CD14-positive monocyte (primary cell): ENCODE measurements at places on chromosomes 7 and 10.
A peak's percentile ranks its signal among the peaks of the same experiment; 100 is the strongest.

DNA sequence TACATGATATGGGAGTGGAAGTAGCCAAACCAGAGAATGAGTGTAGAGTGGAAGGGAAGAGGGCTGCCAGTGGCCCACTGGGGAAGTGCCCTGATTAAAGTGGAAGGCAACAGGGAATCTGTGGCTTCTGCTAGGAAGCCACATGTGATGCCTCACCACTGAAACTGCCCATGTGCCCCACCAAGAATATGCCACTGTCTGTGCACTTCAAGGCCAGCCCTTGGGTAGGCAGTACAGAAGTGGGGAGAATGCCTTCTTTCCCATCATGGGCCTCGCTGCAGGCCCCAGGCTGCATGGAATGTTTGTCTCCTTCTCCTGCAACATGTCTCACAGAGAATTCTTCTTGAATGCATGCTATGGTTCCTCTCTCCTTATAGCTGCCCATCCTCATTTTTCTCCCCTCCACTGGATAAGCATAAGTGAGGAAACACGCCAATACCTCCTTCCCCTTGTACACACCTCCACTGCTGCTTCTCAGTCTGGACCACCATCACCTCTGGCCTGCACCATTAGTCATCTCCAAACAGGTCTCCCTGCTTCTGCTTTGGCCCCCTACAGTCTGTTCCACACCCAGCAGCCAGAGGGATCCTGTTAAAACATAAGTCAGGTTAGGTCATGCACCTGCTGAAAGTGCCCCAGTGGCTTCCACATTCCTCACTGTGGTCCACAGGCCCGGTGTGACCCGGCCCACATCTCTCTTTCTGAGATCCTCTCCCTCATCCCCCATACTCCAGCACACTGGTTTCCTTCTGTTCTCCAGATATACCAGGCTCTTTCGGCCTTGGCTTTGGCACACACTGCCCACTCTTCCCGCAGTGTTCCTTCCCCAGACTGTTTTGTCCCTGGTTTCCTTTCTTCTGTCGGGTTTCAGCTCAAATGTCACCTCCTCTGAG is 37.1 kb downstream of the SNX10 start:
- DNase-seq: no peak

- DNase-seq: no peak
Observed at GRCh38 chr10:98572594-98572993, 125.9 kb upstream of the HPS1 start.

DNA sequence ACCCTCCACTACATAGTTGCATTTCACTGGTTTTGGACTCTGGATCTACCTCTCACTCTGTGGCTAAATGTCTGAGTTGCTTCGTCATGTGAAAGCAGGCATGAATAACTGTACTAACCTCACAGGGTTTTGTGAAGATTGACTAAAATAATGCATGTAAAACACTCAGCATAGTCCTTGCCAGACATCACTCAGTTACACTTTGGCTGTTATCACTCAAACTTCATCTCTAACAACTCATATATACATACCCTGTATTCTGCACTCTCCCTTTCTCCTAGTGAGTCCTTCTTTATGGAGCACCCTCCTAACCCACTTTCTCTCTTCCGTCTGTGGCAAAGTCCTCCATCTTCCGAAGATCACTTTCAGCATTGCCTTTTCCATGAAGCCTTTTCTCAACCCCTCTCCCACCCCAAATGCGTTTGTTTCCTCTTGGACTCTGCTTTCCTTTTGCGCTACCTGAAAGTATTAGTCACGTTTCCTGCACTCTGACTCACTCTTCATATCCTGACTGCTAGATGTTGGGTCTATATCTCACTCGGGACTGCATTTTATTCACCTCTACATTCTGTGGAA is 72.6 kb downstream of the OSBPL3 start:
- no peak for DNase-seq

GRCh38 chr7:27575613-27576012 is 87.1 kb downstream of the HIBADH start:
- no peak for DNase-seq

GRCh38 chr7:155811895-155812761 is at the start of gene SHH:
Gene SHH (minus strand): TSS chr7:155812463. CDS start chr7:155812122, 341 bp downstream.
- no peak for DNase-seq

GRCh38 chr10:7598771-7599170 is 68.0 kb downstream of the ITIH5 start:
- no peak for DNase-seq

DNA sequence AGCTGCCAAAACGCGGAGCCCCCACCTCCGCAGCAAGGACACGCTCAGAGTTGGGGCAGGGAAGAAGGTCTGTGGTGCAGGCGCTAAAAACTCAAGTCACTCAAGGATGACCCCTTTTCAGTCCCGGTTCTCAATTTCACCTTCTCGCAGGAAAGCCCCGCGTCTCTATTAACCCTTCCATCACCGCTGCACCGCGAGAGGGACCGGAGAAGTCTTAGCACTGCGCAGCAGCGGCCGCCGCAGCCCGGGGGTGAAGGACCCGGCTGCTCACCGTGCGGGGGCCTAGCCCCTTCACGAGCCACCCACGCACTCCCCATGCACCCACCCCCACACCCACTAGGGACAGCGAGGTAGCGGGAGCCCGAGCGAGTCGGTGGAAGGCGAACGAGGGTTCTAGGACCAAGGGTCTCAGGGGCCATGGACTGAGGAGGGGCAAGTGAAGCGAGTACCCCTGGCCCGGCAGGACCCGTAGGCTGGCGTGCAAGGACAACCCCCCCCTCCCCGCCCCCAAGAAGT is 162.9 kb downstream of the SH3PXD2A start:
- no peak for DNase-seq

DNA sequence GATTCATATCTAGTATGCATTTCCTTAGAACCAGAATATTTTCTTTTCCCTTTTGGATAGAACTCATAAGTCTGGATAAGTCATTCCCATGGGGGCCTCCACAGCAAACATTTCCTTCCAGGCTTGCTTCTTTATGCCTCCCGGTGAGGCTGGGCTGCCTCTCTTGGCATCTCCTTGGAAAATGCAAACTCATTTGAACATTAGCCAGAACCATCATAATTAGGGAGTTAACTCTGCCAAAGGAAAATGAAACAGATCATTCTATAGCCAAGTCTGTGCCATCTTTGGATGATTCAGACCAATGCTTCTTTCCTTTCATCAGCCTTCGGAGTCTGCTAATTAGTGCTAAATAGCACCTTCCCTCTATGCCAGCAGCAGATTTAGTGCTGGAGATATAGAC is 81.1 kb downstream of the PLPP4 start:
- DNase-seq: no peak

DNA sequence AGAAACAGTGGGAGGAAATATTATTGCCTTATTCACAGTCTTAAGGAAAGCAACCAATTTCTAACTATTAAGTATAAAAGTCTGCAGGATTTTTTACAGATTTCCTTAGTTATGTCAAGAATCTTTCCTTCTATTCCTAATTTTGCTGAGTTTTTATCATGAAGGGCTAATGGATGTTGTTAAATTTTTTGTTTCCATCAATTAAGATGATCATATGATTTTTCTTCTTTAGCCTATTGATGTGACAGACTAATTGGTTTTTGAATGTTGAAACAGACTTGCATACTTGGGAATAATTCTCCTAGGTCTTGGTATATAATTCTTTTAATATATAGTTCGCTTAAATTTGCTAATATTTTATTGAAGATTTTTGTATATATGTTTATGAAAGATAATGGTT is 569.1 kb upstream of the KCND2 start:
- DNase-seq: no peak

- DNase-seq: no peak
Observed at GRCh38 chr10:74433993-74434392, 283.0 kb downstream of the ADK start.

DNA sequence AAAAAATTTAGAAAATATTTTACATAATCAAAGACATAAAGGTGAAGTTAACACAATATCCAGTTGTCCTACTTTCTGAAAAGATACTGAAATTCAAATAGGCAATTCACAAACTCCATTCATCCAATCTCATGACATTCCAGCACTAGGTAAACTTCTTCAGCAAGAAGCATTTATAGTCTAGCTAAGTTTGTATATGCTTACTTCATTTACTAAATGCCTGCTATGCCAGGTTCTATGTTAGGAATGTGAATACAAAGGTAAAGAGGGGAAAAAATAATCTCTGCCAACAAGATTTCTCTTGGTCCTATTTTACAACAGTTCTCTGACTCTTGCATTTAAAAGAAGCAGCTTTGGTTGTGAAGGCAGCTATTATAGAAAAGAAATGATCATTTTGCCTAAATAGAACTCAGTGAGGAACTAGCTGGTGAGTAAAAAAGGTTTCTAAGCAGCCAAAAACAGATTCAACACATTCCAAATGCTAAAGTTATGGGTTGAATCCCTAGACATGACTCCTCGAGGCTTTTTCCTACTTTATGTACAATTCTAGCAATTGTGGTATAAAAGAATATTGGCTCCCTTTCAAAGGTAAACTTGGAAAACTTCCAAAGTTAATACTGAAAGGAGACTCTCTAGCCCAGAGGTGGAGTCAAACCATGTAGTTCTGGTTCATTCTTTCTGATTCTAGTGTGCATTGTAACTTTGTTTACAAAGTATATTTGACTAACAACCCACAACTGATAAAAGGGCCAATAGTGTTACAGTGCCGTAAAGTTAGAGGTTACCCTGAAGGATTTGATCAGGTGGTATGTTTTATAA is 30.9 kb upstream of the KLHL7 start:
- DNase-seq: no peak

DNA sequence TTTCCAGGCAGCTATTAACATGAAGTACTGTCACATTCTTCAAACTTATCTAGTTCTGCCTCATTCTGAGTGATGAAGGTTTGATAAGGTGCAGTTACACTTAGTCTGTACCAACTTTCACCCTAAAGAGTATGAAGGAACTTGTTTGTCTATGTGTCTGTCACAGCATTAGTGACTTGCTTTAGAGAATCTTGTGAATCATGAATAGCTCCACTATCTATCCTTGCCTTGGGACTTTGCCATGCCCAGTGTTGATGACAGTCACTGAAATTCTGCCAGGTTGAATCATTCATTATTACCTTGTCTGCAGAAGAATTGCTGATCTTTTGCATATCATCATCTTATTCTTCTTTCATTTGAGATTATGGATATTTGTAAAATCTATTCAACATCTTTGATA is 50.9 kb upstream of the A1CF start:
- DNase-seq: no peak

DNA sequence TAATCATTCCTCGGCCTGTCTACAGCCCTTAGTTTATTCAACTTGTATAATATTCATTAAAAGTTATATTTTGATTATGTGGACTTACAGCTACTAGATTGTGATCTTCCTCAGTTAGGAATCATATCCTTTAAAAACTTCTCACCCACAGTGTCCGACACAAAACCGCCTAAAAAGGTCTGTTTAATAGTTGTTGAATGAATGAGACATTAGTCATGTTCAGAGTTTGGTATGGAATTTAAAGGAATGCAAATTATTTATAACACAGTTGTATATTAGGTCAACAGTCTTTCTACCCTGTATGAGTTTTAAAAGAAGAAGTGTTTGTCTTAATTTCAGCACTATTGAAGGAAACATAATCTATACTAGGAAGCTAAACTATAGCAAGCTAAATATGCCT is 390.0 kb downstream of the ARL4A start:
- DNase-seq: no peak

- DNase-seq: no peak
Observed at GRCh38 chr10:75392744-75393143, 8.8 kb downstream of the ZNF503 start.

- DNase-seq: no peak
Observed at GRCh38 chr10:74150204-74150989, at the start of gene AP3M1. Gene AP3M1 (minus strand): TSS chr10:74150828. CDS start chr10:74138379, 12,449 bp downstream.

GRCh38 chr7:156198277-156198676 is 386.0 kb upstream of the SHH start:
- no peak for DNase-seq

DNA sequence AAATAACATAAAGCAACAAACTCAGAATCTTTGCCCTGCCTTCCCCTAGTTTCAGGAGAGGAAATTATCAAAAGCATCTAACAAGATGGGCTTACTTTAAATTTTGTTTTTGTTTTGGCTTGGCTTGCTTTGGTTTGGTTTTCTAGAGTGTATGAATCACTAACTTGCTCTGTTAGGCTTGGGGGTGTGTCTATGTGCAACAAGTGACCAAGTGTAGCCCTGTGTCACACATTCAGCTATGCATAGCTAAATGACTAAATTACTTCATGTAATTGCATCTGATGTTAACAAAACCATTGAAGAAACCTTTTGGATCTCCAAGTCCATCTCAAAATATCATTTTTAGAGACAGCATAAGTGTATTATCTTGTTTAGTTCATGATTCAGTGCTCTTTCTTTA is 251.0 kb downstream of the TFEC start:
- no peak for DNase-seq

- DNase-seq: no peak
Observed at GRCh38 chr7:1978656-1979590, 253.8 kb downstream of the MAD1L1 start.

- peak; percentile 94 for DNase-seq
Observed at GRCh38 chr7:50304129-50304910, at the start of gene IKZF1. Gene IKZF1 (plus strand): TSS chr7:50304716. CDS start chr7:50319062, 14,346 bp downstream.

GRCh38 chr10:85492684-85493083 is 873.9 kb downstream of the GRID1 start:
- no peak for DNase-seq

DNA sequence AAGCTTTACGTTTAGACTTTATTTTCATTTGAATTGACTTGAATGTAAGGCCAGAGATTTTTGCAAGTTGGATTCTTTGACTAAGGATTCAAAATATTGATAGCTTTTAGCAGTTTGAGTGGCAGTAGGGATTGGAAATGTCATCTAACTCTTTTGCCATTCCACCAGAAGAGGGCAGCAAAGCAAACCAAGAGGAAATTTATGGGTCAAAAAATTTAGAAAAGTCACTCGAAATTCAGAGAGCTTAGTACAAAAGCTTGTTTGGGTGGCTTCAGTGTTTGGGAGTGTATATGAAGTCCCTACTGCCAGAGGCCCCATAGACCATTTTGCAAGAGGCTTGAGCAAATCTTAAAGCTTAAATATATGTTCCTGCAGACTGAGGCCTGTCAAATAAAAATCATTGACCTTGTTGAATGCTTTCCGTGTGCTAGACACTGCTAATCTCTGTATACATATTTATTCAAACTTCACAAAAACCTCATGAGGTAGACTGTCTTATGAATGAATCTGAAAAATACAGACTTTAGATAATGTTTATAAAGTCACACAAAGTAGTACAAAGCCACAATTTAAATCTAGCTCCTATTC is 44.6 kb upstream of the RSBN1L start:
- peak; percentile 14 for DNase-seq

- DNase-seq: no peak
Observed at GRCh38 chr7:28069807-28070206, 110.8 kb downstream of the JAZF1 start.

- no peak for DNase-seq
Observed at GRCh38 chr7:130887957-130888371, 154.0 kb upstream of the KLF14 start.

DNA sequence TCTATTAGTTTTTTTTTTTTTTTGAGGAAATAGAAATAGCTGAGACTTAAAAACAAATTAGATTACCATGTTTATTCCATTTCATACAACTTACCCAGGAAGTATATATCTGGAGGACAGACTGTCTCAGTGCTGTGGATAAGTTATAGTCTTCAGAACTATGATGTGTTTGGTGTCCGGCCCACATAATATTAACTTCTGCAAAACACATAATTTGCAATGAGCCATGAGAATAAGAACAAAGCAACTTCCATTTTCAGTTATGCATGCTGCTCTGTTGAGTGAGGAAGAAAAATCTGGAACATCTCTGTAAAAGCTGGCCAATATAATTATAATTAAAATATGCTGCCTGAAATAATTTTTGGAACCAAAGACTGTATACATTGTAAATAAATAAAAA is 130.9 kb downstream of the AGMO start:
- no peak for DNase-seq

- DNase-seq: no peak
Observed at GRCh38 chr7:101671371-101672356, 42.6 kb upstream of the MYL10 start.

- DNase-seq: no peak
Observed at GRCh38 chr7:30707391-30708357, 25.4 kb upstream of the CRHR2 start.
